ENCODE measurements at places on chromosomes 5 and 9. TPM values are rescaled to one million over a fixed set of nuclear protein-coding genes. Genes with fewer than 3 reads are reported as not detected.

DNA sequence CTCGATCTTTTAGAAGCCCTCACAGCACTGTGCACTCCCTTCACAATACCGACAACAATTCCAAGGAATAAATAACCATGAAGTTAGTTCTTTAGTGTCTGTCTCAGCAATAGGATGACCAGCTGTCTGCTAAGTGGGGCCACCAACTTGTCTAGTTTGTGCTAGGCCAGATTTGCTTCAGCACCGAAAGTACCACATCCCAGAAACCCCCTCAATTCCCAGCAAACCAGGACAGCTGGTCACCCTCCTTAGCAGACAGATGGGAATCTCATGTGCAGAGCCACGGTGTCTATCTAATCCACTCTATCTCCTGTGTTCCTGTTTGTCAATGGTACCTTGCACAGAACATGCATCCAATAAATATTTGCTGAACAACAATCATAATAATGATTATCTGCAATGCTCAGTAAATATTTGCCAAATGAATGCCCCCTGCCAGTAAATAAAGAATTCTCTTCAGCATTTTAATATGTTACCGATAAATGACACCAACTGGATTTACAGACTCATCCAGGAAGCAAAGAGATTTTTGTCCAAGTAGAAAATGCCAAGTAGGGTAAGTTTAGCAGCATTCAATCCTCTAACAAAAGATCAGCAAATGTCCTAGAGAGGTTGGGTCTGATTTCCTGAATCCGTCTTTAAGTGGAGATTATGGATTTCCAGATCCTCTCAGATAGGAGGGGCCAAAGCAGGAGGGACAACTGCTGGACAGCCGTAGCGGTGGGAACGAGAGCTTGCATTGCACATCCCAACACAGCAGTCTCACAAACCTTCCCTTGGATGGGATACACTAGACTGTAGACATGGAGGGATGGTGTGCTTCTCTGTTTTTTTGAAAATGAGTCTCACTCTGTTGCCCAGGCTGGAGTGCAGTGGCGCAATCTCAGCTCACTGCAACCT is 51.9 kb upstream of the ANKRD33B start:
- no peak for DNase-seq

- DNase-seq: no peak
These were observed 84.5 kb downstream of the ENC1 start for GRCh38 chr5:74556006-74556405.

The CFAP157 gene
- 1.4 TPM for total RNA-seq

GRCh38 chr5:54679686-54680085 is 162.1 kb downstream of the SNX18 start:
- no peak for DNase-seq

DNA sequence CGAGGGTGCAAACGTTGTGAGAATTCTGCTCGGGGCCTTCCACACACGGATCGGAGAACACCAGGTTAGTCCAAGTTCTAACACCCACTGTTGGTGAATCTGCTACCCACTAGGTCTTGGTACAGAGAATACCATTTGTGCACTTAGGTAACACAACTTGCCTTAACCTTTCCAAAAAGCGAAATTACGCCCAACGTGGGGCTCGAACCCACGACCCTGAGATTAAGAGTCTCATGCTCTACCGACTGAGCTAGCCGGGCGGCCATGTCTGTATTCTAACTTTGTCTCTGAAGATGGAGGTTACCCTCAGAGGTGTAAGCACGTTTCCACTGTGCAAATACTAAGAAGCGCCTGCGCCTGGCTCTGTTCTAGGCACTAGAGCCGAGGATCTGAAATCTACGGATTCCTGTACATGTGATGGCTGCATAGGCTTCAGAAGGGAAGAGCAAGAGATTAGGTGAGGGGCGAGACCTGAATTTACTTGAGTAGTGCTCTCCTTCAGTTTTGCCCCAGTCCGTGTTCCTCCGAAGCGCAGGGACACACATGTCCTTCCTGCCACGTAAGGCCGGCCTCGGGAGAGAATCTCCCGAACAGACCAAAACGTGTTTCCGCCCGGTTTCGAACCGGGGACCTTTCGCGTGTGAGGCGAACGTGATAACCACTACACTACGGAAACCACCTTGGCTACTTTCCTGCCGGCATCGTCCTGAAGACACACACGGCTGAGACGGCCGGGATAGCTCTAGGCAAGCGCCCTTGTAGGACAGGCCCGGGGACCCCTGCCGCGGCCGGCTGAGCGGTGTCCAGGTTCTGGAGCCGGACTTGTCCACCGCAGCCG is 1.1 kb upstream of the TRIM41 start:
- peak; percentile 98 for DNase-seq

The PRLR gene
- total RNA-seq: 9.3 TPM

All from mucosa of gallbladder (tissue), 1 donor.